ENCODE measurements at places on chromosomes 2 and 18. TPM values are rescaled to one million over a fixed set of nuclear protein-coding genes. Genes with fewer than 3 reads are reported as not detected.

DNA sequence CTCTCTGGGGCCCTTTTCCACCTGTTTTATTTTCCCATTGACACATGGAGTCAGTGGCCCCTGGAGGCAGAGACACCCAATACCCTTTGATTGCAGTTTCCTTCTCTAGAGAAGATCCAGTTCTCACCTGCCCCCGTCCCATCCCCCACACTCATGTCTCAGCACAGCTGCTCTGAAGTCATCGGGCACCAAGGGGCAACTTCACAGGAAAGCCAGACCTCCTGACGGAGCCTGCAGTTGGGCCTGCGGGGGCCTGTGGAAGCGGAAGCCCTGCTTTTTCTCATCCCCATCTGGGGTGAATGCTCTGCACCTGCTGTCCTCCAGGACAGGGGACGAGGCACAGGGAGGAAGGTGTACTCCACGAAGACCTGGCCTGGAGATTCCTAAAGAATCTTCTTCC is 308.3 kb upstream of the EPAS1 start:
- H3K36me3 ChIP-seq = no peaks in the 10 kb centered on the region
- H3K27ac ChIP-seq = no peak overlapping the region
- no peak overlapping the region for H3K4me3 ChIP-seq
- no peak for DNase-seq
- peaks cover 16% of the 10 kb centered on the region for H3K4me1 ChIP-seq

GRCh38 chr2:119472749-119473148 is 41.1 kb downstream of the TMEM37 start:
- DNase-seq = no peak
- no peaks in the 10 kb centered on the region for H3K36me3 ChIP-seq
- H3K27ac ChIP-seq = no peak overlapping the region
- 0 out of 2 replicates have a peak, but pooled peaks cover 3% of the 10 kb centered on the region for H3K27me3 ChIP-seq

GRCh38 chr18:38930881-38931753 is 1365.5 kb upstream of the CELF4 start:
- no peak overlapping the region for H3K4me3 ChIP-seq
- DNase-seq = no peak
- no peak overlapping the region for H3K27ac ChIP-seq
- H3K36me3 ChIP-seq = no peaks in the 10 kb centered on the region
- no peaks in the 10 kb centered on the region for H3K27me3 ChIP-seq

DNA sequence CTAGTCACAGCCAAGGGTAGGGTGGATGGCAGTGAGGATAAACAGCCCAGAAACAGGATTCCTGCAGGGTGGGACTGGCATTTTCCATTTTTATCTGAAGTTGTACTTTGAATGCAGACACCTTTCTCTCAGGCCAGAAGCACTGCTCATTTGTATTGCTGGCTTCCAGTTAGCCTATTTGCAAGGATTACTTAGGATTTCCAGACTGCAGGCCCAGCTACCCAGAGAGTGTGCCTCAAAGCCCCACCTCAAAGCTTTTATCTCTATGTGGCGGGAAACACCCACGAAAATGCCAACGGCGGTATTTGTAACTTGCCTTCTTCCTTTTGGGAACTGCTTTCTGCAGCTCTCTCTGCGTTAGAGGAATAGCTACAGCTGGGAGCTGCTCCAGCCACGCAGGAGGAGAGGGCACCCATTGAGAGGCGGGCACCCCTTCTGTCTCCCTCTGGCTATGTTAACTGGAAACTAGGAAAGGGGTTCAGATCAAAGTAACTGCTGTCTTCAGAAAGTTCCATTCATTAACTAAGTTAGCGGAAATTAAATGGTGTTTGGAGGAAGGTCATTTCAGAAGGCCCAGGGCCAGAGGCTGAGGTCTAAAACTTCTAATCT is 144.9 kb downstream of the TGIF1 start:
- H3K27me3 ChIP-seq = no peaks in the 10 kb centered on the region
- DNase-seq = no peak
- H3K4me3 ChIP-seq = peak overlapping the region; percentile 30
- H3K36me3 ChIP-seq = no peaks in the 10 kb centered on the region
- H3K27ac ChIP-seq = peak overlapping the region; percentile 91

DNA sequence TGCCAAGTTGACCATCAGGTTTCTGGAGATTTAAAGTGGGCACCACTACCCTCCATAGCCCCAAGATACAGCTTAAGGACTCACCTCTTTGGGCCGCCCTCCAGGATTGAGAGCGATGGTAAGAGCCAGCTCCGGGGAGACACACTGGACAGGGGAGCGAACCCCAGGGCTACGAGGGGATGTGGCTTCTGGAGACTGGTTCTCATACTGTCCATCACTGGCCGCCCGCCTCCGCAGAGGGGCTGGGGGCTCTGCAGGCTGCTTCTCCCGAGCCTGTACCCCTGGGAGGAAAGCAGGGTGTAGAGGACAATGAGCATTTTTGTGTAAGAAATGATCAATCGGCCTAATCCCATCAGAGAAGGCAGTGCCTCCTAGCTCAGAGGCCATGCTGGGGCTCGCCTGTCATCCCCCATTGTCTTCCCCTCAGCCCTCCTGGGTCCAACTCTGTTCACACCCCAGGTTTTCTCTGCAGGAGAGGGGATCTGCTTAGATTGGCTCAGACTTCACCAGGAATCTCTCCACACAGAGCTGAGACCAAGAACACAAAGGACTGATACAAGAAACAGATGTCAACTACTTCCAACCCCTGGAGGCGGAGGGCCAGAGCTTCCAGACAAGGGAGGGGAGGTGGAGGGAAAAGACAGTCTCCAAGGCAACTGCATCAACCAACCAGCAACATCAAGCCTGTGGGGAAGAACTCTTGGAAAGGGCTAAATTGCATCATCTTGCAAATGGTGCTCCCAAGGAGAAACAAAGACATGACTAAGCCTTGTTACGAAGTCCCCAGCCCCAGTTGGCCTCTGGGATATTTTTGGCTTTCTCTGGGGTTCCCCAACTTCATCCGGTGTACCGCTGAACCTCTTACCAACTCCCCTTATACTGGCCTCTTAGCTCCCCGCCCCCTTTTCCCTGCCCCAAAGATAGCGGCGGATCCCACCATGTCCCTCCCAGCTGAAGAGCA is 166.6 kb downstream of the TNS1 start:
- no peak for DNase-seq
- no peak overlapping the region for H3K27ac ChIP-seq
- H3K4me1 ChIP-seq = peaks cover 7% of the 10 kb centered on the region
- H3K4me3 ChIP-seq = no peak overlapping the region
- H3K27me3 ChIP-seq = no peaks in the 10 kb centered on the region

- peaks cover 57% of the 10 kb centered on the region for H3K27me3 ChIP-seq
- H3K36me3 ChIP-seq = no peaks in the 10 kb centered on the region
- H3K27ac ChIP-seq = no peak overlapping the region
- H3K4me3 ChIP-seq = no peak overlapping the region
- H3K4me1 ChIP-seq = no peaks in the 10 kb centered on the region
- no peak for DNase-seq
Observed at GRCh38 chr2:120425014-120425413, 79.1 kb downstream of the INHBB start.

GRCh38 chr2:241268716-241269445 is 46.6 kb downstream of the HDLBP start:
- H3K27me3 ChIP-seq = no peaks in the 10 kb centered on the region
- H3K36me3 ChIP-seq = peaks cover 79% of the 10 kb centered on the region
- H3K4me3 ChIP-seq = no peak overlapping the region
- H3K4me1 ChIP-seq = peaks cover 35% of the 10 kb centered on the region

GRCh38 chr2:88638743-88639142 is 11.5 kb upstream of the EIF2AK3 start:
- no peak for DNase-seq
- no peaks in the 10 kb centered on the region for H3K4me1 ChIP-seq
- no peak overlapping the region for H3K4me3 ChIP-seq
- H3K36me3 ChIP-seq = no peaks in the 10 kb centered on the region
- no peak overlapping the region for H3K27ac ChIP-seq

- no peak overlapping the region for H3K4me3 ChIP-seq
- H3K4me1 ChIP-seq = no peaks in the 10 kb centered on the region
- H3K36me3 ChIP-seq = no peaks in the 10 kb centered on the region
- H3K27ac ChIP-seq = no peak overlapping the region
Observed at GRCh38 chr2:110865188-110865587, 132.8 kb downstream of the ACOXL start.

- no peak for DNase-seq
- no peaks in the 10 kb centered on the region for H3K27me3 ChIP-seq
- H3K4me3 ChIP-seq = no peak overlapping the region
Observed at GRCh38 chr2:38045811-38046210, 30.1 kb downstream of the CYP1B1 start.

GRCh38 chr2:224932522-224932921 is 109.7 kb downstream of the DOCK10 start:
- no peak overlapping the region for H3K4me3 ChIP-seq
- no peaks in the 10 kb centered on the region for H3K27me3 ChIP-seq
- DNase-seq = no peak
- peaks cover 5% of the 10 kb centered on the region for H3K4me1 ChIP-seq

DNA sequence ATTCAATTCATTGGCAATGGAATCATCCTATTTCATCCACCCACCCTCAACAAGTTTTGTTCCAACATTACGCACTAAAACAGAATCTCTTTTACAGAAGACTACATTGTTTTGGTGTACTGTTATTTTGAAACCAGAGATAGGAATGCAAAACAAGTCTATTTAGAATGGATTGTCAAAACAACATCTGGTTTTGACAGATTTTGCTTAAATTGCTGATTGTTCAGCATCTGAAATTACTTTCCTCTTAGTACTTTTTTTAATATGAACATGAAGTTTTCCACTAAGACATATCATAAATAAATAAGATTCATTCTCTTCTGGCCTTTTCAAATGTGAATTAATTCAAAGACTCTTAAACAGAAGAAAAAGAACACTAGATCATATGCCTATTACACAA is 323.9 kb upstream of the TFPI start:
- H3K36me3 ChIP-seq = no peaks in the 10 kb centered on the region
- no peaks in the 10 kb centered on the region for H3K27me3 ChIP-seq
- H3K27ac ChIP-seq = no peak overlapping the region
- no peak for DNase-seq
- no peaks in the 10 kb centered on the region for H3K4me1 ChIP-seq

DNA sequence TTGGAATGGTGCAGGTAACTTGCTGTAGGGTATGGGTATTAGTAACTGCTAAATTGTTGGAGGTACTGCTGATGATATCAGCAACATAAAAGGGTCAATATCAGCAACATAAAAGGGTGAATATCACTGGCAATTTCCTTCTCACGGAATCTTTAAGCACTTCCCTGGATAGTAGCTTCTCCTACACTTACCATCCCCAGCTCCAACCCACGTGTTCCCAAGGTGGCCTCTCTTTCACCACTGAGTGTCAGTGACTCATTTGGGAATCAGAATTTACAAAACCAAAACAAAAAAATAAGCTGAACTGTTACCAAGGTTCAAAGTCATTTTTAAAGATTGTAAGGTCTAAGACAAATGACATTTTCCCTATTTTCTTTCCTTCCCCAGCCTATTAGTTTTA is 70.8 kb downstream of the LRP2 start:
- no peak for DNase-seq
- no peak overlapping the region for H3K4me3 ChIP-seq
- no peaks in the 10 kb centered on the region for H3K36me3 ChIP-seq
- no peaks in the 10 kb centered on the region for H3K27me3 ChIP-seq
- H3K4me1 ChIP-seq = no peaks in the 10 kb centered on the region

- no peak overlapping the region for H3K4me3 ChIP-seq
- H3K27me3 ChIP-seq = no peaks in the 10 kb centered on the region
- H3K4me1 ChIP-seq = peaks cover 29% of the 10 kb centered on the region
- H3K36me3 ChIP-seq = peaks cover 3% of the 10 kb centered on the region
- no peak overlapping the region for H3K27ac ChIP-seq
Observed at GRCh38 chr2:75565472-75566462, 5.0 kb upstream of the EVA1A start.

DNA sequence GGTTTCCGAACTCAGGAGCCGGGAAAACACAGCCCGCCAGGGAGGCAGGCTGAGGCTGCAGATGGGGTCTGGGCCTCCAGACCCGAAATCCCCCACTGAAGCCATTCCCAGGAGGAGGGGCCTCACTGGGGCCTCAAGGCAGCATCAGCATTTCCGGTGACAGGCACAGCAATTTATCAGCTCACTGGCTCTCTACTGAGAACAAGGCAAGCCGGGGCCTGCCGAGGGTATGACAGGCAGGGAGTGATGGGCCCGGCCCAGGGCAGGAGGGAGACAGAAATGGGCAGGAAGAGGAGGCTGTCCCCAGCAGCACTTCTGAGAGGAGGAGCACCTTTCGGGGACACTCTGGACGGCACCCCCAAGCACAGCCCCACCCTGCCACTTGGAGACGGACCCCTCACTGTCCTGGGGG is 12.5 kb downstream of the SDC1 start:
- H3K4me3 ChIP-seq = no peak overlapping the region
- H3K27ac ChIP-seq = no peak overlapping the region
- H3K4me1 ChIP-seq = peaks cover 9% of the 10 kb centered on the region
- DNase-seq = no peak
- H3K27me3 ChIP-seq = no peaks in the 10 kb centered on the region

GRCh38 chr2:3665886-3666612 is 8.0 kb downstream of the ALLC start:
- H3K4me1 ChIP-seq = no peaks in the 10 kb centered on the region
- H3K27me3 ChIP-seq = no peaks in the 10 kb centered on the region
- DNase-seq = peak; percentile 25
- no peak overlapping the region for H3K4me3 ChIP-seq
- no peaks in the 10 kb centered on the region for H3K36me3 ChIP-seq
- H3K27ac ChIP-seq = no peak overlapping the region

GRCh38 chr2:149490296-149490695 is 97.3 kb downstream of the MMADHC start:
- no peak overlapping the region for H3K4me3 ChIP-seq
- no peak for DNase-seq
- H3K4me1 ChIP-seq = no peaks in the 10 kb centered on the region
- H3K27me3 ChIP-seq = no peaks in the 10 kb centered on the region
- no peaks in the 10 kb centered on the region for H3K36me3 ChIP-seq

- H3K4me1 ChIP-seq = peaks cover 19% of the 10 kb centered on the region
- H3K4me3 ChIP-seq = peak overlapping the region; percentile 40
- H3K27ac ChIP-seq = peak overlapping the region; percentile 64
- peak; percentile 50 for DNase-seq
- H3K27me3 ChIP-seq = no peaks in the 10 kb centered on the region
- H3K36me3 ChIP-seq = peaks cover 2% of the 10 kb centered on the region
Observed at GRCh38 chr18:79465392-79465991, 69.8 kb downstream of the NFATC1 start.

DNA sequence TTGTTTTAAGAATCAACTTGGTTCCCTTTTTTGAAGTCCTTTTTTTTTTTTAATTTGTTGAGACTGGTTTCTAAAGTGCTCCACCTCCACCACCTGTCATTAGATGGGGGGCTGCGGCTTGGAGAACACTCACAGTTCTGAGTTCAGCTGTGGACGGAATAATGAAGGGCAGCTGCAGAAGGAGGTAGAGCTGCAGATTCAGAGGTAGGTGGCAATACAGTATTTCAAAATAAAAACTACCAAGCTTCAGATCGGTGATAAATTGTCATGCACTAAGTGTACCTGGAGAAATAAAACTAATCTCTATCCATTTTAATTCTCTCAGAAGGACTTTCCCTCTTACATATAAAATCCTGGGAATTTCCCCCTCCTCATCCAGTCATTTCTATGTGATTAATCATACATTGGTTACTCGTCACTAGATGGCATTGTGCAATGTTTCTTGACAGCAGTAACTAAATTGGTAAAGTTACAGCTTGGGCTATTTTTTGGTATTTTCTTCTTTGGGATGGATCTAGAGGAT is 81.1 kb upstream of the SLC39A10 start:
- H3K4me1 ChIP-seq = 0 out of 2 replicates have a peak, but pooled peaks cover 3% of the 10 kb centered on the region
- H3K36me3 ChIP-seq = no peaks in the 10 kb centered on the region
- H3K27me3 ChIP-seq = no peaks in the 10 kb centered on the region
- peak; percentile 68 for DNase-seq

The EPAS1 gene
- 13.1 TPM for total RNA-seq

The IL36RN gene
- total RNA-seq = not detected

The LINC00305 gene
- not detected for total RNA-seq

The SCN9A gene
- 11.5 TPM for total RNA-seq

The FN1 gene
- total RNA-seq = 887 TPM

The NDUFB3 gene
- total RNA-seq = 315 TPM

The PRSS56 gene
- total RNA-seq = not detected

The C2orf15 gene
- not detected for total RNA-seq

The RASGRP3 gene
- 11.6 TPM for total RNA-seq

The C2orf81 gene
- 0.34 TPM for total RNA-seq

The MAP2 gene
- total RNA-seq = 0.21 TPM

The UCN gene
- total RNA-seq = 0.21 TPM

All from SJSA1 (cell line).